GM13976 (cell line): ENCODE measurements at places on chromosomes 7 and 10.

DNA sequence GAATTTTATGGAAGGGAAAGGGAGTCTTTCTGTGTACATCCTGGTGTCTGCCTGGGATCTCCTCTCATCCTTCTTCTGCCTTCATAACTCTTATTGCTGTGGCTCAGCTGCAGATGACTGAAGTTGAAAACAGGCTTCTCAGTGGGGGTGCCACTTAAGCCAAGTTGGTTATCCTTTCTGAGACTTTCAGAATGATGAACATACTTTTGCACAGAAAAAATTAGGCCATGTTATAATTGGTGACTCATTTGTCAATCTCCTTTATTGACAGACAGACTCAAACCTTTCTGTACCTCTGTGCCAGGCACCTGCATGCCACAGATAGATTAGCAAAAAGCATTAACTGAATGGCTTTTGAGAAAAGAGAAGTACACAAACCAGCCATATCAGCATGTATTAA is 430.3 kb downstream of the SORCS1 start:
- DNase-seq = no peak

GRCh38 chr10:8052341-8052955 is 2.0 kb upstream of the GATA3 start:
- no peak for DNase-seq

DNA sequence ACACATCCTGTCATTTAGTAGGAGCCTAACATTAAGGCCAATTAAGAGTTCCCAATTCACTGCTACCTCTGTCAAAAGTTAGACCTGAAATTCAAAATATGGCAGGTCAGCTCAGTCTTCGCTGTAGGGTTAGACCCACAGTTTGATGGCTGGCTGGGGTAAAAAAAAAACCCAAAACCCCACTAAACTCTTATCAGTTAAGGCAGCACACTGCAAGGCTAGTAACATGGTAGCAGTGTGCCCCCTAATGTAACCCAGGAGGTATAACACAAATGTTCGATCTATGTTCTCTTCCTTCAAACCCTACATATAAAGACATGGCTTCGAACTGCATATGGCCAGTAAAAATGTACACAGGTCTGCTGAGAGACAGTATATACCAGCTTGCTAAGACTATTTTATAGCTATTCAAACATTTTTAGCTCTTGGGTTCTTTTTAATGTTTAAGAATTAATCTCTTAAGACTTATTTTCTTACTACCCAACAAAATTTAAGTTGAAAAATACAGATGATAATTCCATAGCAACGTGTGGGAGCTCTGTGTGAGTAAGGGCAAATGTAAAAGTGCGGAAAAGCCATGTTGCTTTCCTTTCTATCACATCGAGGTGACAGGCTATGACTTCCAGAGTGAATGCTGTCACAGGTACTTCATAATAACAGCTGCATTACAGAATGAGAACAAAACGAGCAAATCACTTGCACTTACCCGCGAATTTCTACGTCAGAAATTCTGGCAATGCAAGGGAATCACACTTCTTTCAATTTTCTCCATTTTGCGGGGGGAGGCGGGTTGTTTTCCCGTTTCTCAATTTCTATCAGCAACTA is 168.4 kb upstream of the IMMP2L start:
- peak; percentile 56 for DNase-seq

DNA sequence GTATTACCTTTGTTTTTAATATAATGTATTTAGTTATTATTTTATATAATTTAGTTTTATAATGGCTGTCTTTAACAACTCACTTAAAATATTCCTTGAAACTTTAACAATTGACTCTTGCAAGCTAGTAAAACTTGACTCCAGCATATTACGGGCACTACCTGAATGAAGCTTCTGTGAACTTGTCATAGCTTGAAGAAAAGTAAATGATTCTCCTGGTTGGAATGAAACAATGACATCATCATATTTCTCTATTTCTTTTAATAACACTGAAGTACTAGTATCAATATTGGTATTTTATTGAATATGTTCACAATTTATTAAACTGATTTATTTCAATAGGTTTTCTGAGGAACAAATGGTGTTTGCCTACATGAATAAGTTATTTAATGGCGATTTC is 128.4 kb upstream of the PHF14 start:
- no peak for DNase-seq

DNA sequence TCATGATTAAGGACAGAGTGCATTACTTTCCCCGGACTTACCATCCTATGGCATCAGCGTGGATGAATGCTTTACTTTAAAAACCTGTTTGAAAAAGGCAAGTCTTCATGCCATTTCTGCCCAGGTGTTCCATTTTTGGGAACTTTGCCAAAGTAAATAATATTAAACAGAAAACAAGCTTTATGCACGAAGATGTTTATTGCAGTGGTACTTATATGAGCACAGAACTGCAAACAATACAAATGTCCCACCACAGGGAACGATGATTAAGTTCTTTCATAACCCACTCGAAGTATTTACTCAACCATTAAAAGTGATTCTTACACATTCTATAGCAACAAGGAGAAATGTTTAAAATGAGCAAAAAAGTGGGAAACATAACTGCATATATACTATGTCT is 109.7 kb upstream of the GDF10 start:
- DNase-seq = no peak

- no peak for DNase-seq
Measured at GRCh38 chr10:73264423-73264822, 12.0 kb upstream of the MRPS16 start.

DNA sequence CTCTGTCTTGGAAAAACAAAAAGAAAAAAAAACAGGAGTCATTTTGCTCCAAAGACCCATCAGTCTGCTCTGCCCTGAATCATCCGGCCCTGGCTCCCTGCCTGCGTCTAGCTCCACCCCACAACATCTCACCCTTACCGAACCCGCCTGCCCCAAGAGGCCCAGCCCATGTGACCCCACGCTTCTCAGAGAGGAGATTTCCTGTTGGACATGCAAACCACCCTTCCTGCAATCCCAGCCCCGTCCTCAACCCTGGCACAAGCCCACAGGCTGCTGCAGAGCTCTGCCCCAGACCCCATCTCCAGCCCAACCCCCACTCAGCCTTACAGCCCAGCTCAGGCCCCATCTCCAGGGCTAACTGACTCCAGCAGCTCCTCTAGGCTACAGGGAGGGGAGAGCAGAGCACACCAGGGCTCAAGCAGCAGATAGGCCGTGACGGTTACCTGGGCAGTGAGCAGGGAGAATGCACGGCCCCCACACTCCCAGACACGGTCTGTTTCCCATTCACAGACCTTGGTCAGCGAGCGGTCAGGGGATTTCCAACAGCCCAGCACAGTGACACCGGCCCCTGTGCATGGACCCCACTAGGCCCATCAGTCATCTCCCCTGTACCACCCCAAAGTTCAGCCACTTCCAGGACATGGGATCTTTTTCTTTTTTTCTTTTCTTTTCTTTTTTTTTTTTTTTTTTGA is 69.9 kb upstream of the GTF2I start:
- DNase-seq = peak; percentile 89

DNA sequence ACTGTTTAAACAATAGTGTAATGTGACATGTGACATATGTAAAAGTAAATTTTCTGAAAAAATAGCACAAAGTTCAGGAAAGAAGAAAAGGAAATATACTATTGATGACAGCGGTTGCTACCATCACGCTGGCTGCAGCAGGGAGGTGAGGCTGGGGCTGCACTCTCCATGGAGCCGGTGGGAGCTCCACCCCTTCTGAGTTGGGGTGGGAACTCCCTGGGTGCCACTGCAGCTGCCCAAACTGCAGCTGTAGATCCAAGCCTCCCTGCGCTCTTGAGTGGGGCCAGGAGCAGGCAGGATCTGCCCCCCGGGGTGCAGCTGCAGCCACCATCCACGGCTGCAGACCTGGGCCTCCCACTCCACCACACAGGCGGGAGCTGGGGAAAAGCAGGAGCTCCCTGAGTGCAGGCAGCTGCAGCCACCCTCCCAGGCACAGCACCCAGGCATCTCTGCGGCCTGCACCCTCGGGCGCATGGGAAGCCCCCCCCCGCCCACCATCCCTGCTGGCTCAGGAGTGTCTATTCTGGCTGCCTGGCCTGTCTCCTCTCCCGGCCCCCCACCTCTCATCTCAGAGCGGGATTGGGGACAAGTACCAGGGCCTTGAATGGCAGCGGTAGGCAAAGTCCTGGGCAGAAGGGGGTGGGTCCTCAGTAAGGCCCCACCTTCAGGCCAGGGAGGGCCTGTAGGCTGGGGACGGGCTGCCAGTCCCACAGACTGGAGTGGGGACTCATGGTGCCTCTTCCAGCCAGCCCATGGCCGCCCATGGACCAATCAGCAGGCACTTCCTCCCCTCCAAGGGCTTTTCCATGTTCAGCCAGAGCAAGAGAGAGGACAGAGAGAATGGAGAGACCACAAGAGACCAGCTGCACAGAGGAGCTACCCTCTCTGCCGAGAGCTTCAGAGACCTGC is 50.1 kb downstream of the TNS3 start:
- no peak for DNase-seq

GRCh38 chr7:78134256-78134655 is 335.7 kb downstream of the PHTF2 start:
- peak; percentile 55 for DNase-seq

DNA sequence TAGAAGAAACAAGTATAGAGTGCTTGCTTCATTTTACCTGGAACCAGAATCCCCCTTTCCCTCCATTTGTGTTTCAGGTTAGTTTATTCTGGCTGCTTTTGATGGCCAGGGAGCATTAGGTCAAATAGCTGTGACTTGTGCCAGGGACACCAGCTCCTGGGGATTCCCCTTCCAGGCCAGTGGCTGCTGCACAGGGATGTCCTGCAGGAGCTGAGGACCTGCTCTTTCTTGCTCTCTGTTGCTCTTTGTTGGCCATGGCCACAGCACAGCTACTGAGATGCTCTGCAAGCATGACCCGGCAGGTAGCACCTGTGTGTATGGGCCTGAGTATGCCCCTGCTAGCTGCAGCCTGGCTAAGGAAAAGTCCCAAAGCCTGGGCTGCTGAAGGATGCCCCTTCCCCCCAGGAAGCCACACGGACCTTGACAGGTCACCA is 208.9 kb downstream of the EBF3 start:
- no peak for DNase-seq

DNA sequence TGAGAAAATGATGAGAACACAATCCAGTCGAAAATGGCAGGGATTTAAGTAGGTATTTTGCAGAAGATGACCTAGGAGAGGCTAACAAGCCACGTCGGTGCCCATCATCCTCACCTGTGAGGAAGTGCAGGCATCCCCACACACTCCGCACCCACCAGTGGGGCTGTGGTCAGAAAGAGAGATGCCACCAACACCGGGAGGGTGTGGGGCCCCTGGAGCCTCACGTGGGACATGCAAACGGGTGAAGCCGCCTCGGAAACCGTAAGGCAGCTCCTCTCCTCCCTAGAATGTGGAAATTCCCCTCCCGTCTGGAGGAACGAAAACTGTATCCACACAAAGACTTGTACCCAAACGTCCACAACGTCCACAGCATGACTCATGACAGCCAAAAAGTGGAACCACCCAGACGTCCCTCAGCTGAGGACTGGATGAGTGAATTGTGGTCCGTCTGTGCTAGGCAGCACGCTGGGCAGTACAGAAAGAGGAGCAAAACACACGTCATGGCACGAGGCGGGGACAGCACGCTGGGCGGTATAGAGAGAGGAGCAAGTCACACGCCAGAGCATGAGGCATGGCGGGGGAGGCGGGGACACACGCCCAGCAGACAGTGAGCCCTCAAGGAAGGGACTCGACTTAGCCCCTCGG is 246.0 kb downstream of the ELFN1 start:
- DNase-seq = no peak

DNA sequence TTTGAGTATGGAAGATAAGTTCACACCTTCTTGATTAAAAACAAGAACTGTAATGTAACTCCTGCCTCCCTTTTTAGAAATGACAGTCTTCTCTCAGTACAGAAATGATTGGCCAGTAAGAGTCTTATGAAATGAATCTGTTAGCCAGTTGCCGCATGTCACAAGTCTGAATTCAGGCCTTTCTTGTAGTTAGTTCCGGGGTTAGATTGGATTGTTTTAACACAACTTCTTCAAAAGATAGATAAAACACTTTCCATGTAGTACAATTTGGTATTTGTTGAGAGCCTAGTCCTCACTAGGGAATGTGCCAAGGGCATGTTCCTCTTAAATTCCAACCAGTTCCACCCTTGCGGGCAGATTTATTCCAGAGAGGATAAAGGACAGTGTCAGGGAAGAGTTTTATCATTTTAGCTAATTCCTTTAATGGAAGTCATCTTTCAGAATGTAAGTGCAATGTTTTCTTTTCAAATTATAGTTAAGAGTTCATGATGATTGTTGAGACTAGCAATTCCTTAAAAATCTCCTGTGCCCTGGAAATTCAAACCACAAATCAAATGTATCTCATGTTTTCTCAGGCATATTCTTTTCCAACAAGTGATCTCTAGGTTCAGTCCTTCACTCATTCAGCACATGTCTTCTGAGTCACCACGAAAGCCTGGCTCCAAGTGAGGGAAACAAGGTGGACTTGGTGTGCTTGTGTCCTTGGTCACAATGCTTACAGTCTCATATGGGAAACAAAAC is 4.1 kb downstream of the FHIP2A start:
- peak; percentile 81 for DNase-seq

- no peak for DNase-seq
Measured at GRCh38 chr10:123761666-123762230, 95.6 kb downstream of the GPR26 start.

DNA sequence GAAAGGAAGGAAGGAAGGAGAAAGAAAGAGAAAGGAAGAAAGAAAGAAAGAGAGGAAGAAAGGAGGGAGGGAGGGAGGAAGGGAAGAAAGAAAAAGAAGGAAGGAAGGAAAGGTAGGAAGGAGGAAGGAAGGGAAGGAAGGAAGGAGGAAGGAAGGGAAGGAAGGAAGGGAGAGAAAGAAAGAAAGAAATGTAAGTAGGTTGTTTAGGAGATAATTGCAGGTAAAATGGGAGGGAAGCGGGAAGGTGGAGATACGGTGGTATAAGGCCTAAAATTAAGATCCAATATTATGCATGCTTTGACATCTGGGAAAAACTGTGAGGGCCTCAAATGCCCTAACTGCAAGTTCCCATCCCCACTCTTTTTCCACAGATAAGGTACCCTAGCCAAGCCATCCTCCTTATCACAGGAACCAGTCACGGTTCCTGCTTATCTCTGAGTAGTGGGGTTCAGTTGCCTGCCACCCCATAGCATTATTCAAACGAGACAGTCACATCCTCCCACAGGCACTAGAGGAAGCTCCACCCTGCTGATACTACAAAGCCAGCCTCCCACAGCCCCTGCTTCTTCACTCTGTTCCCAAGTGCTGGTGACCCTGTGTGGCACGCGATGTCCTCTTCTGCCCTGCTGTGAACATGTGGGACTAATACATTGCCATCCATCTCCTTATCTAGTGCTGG is 28.7 kb downstream of the ST8SIA6 start:
- DNase-seq = no peak

GRCh38 chr10:12221323-12222298 is 25.6 kb downstream of the CDC123 start:
- DNase-seq = no peak

GRCh38 chr7:133061357-133061756 is 20.5 kb downstream of the CHCHD3 start:
- DNase-seq = no peak

GRCh38 chr7:110861163-110861562 is 229.8 kb upstream of the LRRN3 start:
- no peak for DNase-seq

GRCh38 chr10:86103391-86104101 is 263.0 kb downstream of the GRID1 start:
- DNase-seq = no peak
